ENCODE measurements at places on chromosomes 4 and X.

DNA sequence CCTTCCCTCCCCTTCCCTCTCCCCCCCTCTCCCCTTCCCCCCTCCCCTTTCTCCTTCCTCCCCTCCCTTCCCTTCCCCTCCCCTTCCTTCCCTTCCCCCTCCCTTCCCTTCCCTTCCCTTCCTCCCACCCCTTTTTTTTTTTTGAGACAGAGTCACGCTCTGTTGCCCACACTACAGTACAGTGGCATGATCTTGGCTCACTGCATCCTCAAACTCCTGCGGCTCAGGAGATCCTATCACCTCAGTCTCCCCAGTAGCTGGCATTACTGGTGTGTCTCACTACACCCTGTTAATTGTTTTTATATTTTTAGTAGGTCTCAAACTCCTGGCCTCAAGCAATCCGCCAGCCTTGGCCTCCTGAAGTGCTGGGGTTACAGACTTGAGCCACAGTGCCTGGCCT lies 66.6 kb downstream of the TBC1D9 start:
- no peak for DNase-seq

DNA sequence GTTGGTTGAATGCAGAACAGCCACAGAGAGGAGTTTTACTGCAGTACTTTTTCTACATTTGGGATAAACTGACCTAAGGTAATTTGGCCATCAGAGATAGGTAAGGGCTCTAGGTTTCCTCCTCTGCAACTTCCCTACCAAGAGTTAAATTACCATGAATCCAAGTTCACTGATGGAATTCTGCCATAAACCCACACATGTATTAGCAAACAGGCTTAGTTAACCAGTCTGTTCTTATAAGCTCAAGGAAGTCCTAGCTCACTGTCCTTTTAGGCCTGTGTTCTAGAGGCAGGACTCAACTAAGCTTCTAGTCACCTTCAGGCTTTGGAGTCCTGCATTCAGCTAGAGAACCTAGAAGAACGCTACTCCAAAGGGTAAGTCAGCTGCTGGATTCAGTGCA lies 4.0 kb downstream of the FAM114A1 start:
- DNase-seq: no peak

DNA sequence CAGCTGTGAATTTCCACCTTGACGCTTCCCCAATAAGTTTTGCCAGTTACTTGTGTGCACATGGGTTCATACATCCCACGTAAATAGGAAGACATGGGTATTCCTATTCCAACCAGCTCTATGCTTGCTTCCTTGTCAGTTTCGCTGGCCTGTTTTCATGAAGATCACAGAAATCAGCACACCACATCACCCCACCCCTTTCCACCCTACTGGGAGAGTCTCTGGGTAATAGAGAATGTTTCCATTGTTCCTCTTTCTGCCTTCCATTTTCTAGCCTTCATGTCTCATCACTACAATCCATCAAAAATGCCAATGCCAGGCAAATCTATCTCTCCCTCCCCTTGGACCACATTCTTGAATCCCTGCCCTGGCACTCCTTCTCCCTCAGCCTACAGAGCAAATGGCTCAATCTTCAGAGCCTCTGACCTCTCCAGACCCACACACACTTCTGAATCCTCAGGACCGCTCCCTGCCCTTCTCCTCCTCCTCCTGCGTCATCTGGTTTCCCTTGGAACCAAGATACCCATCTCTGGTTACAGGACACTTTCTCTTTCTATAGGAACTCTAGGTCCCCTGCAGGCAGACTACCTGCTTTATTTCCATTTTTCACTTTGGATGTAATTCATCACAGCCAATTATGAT lies 323.3 kb downstream of the DHX15 start:
- no peak for DNase-seq

DNA sequence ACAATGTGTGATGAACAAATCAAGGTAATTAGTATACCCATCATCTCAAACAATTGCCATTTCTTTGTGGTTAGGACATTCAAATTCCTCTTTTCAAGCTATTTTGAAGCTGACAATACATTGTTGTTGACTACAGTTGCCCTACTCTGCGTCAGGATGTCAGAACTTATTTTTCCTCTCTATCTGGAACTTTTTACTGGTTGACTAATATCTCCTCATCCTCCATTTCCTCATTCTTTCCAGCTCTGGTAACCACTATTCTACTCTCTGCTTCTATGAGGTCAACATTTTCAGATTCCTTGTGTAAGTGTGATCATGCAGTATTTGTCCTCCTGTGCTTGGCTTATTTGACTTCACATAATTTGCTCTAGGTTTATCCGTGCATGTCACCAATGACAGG lies 240.5 kb upstream of the HS3ST1 start:
- no peak for DNase-seq

- no peak for DNase-seq
These were observed 1.3 kb downstream of the TMEM164 start for GRCh38 chrX:110004215-110004614.

- no peak for DNase-seq
These were observed 17.7 kb downstream of the SEL1L3 start for GRCh38 chr4:25844961-25845712.

DNA sequence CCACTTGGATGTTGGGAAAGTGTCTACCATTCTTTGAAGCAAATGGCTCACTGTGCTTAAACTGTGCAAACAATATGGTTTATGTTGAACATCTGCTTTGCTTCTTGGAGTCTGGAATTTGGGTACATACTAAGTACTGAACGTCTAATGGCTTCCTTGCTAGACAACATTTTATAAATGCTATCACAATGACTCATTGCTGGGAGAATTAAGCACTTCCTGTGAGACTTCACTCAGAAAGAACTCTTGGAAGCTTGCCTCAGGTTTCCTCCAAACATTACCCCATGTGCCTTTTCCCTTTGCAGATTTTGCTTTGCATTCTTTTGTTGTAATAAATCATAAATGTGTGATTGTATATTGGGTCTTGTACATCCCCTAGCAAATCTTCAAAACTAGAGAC lies 139.7 kb downstream of the PACRGL start:
- DNase-seq: no peak

GRCh38 chr4:119493419-119493818 lies 135.2 kb downstream of the PDE5A start:
- DNase-seq: no peak

GRCh38 chr4:83974111-83974780 lies 438.3 kb downstream of the GPAT3 start:
- DNase-seq: no peak

GRCh38 chr4:13521047-13521446 lies 23.3 kb downstream of the NKX3-2 start:
- DNase-seq: no peak

DNA sequence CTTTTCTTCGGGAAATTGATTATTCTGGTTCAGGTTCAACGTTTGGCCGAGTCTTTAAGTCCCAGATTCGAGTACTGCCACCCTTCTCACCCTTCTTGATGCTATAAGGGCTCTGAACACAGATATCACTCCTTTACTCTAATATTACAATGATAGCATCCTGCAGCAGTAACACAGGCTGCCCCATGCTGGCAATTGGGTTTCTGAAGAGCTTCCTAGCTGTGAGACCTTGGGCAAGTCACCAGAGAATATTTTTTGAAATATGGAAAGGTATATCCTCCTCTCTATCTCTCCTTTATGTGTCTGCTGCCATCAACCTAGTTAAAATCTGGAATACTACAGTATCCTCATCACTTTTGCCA lies 297 bp upstream of the MTMR8 start:
- DNase-seq: no peak

DNA sequence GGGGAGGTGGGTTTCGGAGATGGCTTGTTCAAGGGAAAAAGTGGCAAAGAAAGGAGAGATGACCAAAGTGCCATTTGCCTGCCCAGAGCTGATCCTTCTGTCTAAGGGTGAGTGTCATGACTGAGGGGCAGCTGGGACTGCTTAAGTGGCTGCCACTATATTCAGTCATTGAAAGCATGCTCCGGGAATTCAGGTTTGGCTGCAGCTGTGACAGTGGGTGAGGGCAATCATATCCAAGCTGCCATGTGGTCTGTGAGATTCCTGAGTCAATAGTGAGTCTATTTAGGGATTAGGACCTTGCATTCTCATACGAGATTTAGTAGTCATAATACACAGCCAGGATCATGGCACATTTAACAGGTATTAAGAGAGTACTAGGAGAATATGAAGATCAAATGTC lies 138.8 kb upstream of the BANK1 start:
- DNase-seq: no peak

DNA sequence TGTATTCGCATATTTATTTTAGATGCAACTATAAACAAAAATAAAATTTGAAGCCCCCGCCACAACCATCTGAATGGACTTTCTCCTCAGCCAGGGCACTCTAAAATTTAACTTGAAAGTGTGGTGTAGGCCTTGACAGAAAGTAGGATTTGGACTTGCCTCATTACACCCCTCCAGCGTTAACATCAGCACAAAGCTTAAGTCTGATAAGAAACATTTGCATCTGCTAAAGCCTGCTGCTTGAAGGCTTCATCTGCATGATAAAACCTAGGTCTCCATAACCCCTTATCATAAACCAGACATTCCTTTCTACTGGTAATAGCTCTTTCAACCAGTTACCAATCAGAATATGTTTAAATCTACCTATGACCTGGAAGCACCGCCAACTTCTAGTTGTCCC lies 1046.5 kb downstream of the FAT4 start:
- DNase-seq: no peak

DNA sequence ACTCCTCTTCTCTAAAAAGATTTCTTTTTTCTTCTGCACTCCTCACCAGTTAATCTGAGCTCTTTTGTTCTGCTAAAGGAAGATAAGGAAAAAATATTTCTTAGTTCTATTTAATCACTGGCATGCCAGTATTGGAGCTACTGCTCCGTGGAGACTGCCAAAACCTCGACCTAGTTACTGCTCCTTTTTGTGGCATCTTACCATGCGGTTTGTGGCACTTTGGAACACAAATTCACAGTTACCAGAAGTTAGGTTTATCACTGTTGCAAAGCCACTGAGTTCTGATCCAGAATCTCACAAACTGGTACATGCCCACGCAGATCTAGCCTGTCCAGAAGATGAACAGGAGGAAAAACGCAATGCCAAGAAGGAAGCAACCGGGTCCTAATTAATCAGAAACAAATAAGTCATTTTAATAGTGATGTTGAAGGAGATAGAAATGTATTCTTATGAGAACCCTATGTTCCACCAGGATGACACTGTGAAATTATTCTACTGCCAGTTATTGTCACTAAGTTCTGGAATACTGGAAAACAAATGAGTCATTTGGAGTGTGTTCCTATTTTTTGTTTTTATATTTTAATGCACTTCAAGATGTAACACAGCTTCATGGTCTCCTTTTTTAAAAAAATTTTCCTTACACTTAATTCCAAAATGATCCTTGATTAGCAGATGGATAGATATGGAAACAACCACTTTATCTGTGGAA lies 106.7 kb upstream of the GK2 start:
- no peak for DNase-seq

GRCh38 chr4:33090910-33091309 lies 2370.7 kb downstream of the PCDH7 start:
- no peak for DNase-seq

DNA sequence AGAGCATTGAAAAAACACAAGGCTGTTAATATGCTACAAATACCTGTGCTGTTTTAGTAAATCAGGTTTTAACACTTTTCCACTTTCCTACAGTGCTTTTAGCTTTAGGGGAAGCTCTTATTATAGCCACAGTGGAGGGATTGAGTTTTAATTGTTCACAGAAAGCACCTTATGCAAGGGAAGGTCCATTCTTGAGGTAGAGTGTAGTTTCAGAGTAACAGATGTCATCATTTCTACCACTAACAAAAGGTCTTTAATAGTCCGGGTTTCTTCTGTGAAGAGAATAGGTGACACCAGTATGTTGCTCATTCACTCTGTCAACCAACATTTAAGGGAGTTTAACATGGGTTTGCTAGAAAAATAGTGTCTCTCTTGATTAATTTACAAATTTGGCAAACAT lies 104.4 kb downstream of the STIM2 start:
- DNase-seq: no peak

- DNase-seq: no peak
These were observed 26.9 kb downstream of the RAB40AL start for GRCh38 chrX:102963955-102964354.

GRCh38 chr4:5552451-5552850 lies 155.9 kb downstream of the EVC2 start:
- no peak for DNase-seq

- no peak for DNase-seq
These were observed 7.0 kb downstream of the PRSS12 start for GRCh38 chr4:118345813-118346212.

GRCh38 chr4:78779280-78779679 lies 3.1 kb downstream of the BMP2K start:
- DNase-seq: no peak

- no peak for DNase-seq
These were observed 1920.6 kb downstream of the ARAP2 start for GRCh38 chr4:34323549-34324320.

DNA sequence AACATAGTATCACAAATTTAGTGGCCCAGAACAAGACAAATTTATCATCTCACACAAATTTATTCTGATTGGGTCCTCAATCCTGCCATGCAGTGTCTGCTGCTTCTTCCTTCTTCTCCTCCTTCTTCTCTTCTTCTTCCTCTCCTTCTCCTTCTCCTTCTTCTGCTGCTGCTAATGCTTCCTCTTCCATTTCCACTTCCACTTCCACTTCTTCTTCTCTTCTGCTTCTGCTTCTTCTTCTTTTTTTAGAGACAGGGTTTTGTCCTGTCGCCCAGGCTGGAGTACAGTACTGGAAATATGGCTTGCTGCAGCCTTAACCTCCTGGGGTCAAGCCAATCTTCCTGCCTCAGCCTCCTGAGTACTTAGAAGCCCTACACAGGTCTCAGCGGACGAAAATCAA lies 37.5 kb downstream of the FGFBP1 start:
- DNase-seq: no peak

- no peak for DNase-seq
These were observed 734.6 kb downstream of the GLUD2 start for GRCh38 chrX:121781991-121782390.

DNA sequence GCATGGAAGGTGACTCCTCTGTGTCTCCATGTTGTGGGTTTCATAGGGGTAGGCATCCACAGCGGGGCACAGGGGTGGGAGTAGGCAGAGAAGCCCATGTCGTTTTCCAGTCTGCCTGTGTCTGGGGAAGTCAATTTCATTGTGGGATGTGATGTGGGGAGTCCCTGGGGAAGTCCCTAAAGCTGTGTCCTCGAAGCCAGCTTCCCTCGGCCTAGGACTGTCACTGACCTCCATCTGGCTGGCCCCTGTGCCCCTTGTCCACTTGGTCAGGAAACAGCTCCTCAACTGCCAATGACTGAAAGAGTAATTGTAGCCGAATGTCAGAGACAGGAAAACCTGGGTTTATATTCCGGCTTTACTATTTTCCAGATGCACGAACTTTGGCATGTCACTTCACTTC lies 109.6 kb downstream of the DRD5 start:
- DNase-seq: no peak

DNA sequence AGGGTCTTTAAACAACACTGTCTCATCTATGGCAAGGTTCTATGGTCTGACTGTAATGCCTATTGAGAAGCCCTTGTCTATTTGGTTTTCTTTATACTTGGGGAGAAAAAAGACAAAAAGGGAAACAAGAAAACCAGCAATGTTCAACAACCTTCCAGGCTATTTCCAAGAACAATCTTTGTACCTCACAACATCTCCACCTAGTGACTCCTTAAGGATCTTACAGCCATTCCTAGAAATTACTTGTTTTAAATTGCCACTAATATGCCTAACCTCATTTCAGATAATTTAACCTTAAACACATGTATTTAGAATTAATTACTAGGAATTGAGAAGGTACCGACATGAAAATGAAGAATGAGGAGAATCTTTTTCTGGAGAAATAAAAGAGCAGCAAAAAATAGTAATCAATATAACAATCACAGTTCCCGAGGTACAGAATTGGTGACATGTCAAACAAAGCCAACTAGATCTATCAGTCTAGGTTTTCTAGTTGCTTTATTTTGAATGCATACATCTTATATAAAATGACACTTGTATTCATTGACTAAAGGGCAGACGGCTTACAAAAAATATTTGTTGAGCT lies 1.6 kb upstream of the RBM46 start:
- no peak for DNase-seq
